ENCODE measurements at places on chromosomes 4 and X.

DNA sequence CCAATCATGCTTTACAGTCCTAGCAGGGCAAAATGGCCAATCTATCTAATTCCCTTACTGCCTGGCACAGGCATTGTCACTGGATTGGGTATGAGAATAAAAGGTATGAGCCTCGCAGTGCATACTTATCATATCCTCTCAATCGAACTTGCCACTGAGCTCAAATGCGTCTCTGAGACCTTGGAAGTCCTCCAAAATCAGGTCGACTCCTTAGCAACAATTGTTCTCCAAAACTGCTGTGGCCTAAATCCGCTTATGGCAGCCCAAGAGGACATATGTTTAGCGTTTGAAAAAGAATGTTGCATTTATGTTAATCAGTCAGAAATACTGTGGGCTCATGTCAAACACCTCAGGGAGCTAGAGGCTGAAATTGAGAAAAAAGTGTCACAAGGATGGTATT, 69.7 kb downstream of the SPIN4 start:
- no peak for DNase-seq

GRCh38 chr4:47703956-47704355, 133.9 kb downstream of the CORIN start:
- no peak for DNase-seq

GRCh38 chrX:97366237-97366636, 482.5 kb downstream of the RPA4 start:
- DNase-seq = no peak

DNA sequence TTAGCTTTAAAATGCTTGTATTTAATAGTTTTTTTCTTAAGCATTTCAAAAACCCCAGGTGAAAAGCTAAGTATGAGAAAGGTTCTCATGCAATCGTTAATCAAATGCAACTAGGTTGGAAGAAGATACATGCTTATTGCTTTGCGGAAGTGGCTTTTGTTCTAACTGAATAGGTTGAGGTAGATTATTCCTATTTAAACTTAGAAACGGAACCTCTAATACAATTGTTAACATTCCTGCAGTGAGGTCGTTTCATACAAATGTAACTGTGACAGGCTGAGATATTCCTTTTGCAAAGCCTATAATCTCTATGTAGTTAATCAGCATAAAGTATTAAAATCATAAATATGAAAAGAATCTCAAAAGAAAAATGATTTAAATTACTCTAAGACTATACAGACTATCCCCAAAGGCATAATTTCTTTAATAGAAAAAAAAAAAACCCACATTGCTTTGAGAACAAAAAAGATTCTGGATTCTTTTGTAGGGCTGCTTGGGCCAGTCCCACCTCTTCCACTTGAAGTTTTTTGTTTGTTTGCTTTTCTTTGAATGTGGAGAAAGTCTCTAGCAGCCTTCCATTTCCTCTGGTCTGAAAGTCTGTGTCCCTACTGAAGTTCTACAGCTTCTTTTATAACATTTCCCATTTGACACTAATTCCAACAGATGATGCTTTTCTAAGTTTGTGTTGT, 25.6 kb upstream of the SORBS2 start:
- DNase-seq = no peak

DNA sequence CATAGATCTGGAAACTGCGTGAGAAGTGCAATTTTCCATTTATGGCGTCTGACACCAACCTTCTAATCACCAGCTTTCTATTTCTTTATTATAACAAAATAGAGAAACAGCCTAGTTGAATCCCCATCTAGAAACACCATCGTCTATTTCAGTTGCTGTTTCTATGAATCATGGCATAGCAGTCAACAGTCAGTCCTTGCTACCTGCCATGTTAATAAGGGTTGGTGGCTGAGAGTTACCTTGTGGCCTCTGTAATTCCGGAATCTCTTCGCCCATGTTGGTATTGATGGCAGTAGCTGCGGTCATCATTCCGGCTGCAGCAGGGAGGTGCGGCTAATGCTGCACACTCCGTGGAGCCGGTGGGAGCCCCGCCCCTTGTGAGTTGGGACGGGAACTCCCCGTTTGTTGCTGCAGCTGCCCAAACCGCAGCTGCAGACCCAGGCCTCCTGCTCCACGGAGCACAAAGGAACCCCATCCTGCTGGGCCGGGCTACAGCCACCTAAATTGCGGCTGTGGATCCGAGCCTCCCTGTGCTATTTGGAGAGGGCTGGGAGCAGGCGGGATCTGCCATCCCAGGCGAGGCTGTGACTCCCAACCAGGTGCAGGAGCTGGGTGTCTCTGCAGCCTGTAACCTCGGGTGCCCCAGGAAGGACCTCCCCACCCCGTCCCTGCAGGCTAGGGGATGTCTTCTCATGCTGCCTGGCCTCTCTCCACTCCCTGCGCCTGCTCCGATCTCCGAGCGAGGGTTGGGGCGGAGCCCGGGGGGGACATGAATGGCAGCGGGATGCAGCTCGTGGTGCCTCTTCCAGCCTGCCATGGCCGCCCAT, 115.4 kb upstream of the STK26 start:
- no peak for DNase-seq

GRCh38 chr4:39655211-39655610, 16.5 kb upstream of the SMIM14 start:
- DNase-seq = no peak

DNA sequence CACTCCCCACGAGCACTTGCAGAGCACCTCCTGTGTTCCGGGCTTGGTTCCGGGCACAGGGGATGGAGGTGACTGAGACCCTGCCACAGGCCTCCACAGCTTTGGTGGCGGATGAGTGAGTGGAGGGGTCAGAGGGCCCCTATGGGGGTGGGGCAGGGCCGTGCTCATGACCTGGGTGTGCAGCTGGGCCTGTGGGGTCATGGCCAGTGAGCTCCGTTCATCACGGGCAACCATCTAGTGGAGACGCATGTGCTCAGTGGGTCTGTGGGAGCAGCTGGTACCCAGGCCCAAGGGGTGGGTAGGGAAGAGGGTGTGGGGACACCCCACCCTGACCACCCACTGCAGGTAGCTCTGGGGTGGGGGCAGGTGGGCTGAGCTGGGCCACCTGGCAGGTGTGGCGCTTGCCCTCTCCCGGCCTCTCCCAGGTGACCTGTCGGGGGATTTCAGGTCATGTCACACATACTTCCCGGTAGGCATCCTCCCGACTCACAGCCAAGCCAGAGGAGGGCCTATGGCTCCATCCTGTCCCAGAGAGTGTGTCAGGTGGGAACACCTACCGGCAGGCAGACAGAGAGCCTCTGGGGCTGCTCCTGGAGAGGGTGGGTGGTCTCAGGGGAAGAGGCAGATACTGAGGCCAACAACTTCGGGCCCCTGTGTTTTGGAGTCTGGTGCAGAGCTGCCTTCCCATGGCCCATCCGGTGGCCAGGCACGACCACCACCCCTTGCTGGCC, 3.6 kb downstream of the PSAPL1 start:
- no peak for DNase-seq

DNA sequence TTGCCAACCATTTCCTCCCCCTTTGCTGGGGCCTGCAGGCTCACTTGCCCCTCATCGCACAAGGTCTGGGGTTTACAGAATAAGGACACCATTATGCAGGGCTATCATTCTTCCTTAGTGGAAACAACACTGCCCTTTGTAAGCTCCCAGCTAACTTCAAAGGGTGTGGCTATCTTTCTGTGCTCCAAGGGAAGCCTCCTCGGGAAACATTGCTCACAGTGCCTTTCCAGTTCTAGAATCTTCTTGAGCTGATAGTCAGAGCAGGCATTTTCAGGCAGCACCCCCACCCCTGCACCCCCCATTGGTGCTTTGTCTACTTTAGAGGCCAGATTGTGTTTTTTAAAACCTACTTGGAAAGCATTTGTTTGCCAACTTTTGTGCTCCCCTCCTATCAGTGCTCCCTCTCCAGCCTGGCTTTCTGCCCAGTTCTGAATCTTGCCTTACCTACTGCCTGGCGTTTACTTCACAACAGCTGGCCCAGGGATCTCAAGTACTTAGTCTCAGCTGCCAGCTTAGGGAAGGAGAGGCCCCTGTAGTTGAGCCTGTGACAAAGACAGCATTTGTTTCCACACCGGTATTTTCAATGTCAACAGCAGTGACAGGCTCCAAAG, 53.5 kb downstream of the PLAC1 start:
- DNase-seq = peak; percentile 11

- DNase-seq = peak; percentile 65
Observed at GRCh38 chr4:56505269-56506130, at the start of gene ARL9. TSS of gene ARL9 (plus strand) at chr4:56505791. CDS start at chr4:56505863, 72 bp downstream.

GRCh38 chr4:8410641-8411271, 29.8 kb downstream of the ACOX3 start:
- DNase-seq = peak; percentile 60

DNA sequence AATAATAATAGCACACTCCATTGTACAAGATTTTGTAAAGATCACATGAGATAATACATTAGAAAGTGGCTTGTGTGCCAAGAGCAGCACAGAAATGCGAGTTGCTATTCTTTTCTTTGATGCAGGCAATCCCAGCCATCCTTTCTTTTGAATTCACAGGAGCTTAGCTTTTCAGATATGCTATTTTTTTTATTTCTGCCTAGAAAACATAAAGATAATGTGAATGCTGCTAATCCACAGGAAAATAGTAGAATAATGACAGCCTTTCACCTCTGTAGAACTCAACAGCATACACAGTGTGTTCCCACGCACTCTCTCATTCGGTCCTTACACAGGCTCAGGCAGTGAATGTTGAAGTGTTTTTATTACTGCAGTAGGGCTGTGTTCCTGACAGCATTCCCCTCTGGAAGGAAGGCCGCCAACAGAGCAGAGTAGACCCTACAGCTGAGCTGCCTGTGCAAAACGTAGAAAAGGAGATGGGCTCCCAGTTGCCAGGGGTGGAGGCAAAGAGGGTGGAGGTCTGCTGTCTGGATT, 138.8 kb upstream of the TAPT1 start:
- no peak for DNase-seq

DNA sequence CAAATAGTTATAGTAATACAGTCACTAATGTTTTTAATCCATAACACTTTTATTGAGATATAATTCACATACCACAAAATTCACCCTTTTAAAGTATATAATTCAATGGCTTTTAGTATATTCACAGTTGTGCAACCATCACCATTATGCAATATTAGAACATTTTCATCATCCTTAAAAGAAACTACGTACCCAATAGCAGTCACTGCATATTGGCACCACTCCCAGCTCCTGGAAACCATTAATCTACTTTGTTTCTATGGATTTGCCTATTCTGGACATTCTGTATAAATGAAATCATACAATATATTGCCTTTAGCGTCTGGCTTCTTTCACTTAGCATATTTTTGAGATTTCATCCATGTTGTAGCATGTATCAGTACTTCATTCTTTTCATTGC, 99.3 kb downstream of the AMMECR1 start:
- DNase-seq = no peak

DNA sequence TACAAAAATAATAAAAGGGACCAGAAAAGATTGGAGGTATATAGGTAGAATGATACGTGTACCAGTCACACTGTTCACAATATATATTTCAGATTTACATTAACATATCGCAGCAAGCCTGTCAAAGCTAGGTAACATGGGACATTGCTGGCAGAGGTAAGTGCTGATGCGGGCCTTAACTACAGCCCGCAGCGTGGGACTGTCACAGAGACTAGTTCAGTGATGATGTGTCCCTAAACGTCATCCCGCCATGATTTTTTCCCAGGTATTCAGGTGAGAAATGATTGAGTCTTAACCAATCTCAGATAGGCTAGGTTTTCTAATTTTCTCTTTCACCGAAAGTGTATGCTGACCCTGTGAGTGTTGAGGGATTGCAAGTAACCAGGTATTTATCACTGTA, 7.8 kb upstream of the ATXN3L start:
- no peak for DNase-seq

GRCh38 chrX:3244203-3244743, 102.2 kb downstream of the MXRA5 start:
- peak; percentile 35 for DNase-seq
